Natural killer cell (primary cell): ENCODE measurements at places on chromosomes 5 and 9. TPM values are rescaled to one million over a fixed set of nuclear protein-coding genes. Genes with fewer than 3 reads are reported as not detected.

Gene C5orf58
- total RNA-seq = not detected

DNA sequence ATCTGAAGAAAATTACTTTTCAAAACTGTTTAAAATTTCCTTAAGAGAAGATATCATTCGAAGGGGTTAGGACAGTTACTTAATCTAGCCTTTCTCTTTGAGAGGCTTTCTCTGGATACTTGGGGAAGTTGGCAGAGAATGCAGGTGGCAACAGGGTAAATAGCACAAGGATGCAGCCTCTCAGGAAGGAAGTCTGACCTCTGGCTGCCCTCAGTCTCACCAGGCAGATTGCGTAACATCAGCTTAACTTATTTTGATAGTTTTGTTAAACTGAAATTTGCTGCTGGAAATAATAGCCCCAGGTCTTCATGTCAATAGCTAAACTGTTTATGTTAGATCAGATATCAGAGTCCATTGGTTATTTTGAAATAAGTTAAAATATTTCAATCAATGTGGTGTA is 20.4 kb downstream of the CCDC192 start:
- DNase-seq = no peak

DNA sequence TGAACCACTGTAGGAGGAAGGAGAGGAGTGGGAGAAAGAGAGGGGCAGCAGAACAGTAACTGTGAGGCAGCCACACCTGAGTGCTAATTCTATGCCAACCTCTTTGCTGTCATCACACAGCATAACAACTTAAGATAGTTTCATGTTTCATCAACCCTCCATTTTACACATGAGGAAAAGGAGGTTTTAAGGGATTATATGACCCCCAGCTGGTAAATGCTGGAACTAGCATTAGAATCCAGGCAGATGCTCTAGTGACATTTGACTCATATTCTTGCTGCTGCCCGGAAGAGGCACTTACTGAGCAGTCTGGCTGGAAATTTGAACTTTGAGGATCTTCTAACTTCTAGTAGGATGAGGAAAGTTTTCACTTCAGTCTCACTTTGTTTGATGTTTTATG is 24.1 kb upstream of the VLDLR start:
- no peak for DNase-seq

Gene PPWD1
- 91.3 TPM for total RNA-seq

GRCh38 chr9:100803956-100804355 is 224.6 kb upstream of the PLPPR1 start:
- no peak for DNase-seq

Gene CDKN2B
- total RNA-seq = not detected

DNA sequence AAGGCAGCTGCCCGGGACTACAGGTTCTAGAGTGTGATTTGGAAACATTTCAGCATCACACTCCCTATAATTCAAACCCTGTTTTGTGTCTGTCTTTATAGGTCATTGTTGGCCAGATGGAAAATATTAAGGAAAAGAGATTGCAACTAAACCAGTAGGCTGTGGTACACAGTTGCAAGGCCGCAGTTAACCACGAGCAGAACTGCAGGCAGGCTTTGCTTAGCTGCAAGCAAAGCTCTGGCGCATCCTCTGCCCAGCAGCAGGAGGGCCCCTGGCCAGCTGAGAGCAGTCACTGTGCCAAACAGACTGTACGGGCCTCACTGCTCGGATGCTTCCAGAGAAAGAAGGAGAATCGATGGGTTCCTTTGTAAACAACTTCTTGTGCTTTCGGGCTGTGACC is 204.5 kb downstream of the DENND1A start:
- no peak for DNase-seq

DNA sequence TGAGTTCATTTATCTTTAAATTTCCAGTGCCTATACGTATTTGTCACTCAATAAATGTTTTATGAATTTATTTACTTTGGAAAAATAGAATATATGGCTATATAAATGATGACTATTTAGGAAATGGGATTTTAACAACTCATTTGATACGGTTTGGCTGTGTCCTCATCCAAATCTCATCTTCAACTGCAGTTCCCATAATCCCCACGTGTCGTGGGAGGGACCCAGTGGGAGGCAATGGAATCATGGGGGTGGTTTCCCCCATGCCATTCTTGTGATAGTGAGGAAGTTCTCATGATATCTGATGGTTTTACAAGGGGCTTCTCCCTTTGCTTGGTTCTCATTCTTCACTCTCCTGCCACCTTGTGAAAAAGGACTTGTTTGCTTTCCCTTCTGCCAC is 187.6 kb upstream of the EFNA5 start:
- no peak for DNase-seq

Gene TAF1L
- total RNA-seq = 0.05 TPM

DNA sequence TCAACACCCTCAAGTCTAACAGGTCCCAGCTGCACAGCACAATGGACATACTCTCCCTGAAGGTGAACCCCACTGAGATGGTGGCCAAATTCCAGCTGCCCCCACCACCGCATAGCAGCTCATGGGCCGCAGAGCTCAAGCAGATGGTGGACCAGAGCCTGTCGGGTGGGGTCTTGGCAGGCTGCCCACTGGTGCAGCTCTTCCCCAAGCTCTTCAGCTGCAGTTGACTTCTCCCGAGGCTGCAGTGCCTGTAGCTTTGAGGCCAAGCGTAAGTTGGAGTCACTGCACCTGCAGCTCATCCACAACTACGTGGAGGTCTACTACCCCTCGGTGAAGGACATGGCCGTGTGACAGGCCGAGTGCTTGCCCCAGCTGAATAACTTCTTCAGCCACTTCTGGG is 56.6 kb upstream of the SPTLC1 start:
- DNase-seq = no peak

DNA sequence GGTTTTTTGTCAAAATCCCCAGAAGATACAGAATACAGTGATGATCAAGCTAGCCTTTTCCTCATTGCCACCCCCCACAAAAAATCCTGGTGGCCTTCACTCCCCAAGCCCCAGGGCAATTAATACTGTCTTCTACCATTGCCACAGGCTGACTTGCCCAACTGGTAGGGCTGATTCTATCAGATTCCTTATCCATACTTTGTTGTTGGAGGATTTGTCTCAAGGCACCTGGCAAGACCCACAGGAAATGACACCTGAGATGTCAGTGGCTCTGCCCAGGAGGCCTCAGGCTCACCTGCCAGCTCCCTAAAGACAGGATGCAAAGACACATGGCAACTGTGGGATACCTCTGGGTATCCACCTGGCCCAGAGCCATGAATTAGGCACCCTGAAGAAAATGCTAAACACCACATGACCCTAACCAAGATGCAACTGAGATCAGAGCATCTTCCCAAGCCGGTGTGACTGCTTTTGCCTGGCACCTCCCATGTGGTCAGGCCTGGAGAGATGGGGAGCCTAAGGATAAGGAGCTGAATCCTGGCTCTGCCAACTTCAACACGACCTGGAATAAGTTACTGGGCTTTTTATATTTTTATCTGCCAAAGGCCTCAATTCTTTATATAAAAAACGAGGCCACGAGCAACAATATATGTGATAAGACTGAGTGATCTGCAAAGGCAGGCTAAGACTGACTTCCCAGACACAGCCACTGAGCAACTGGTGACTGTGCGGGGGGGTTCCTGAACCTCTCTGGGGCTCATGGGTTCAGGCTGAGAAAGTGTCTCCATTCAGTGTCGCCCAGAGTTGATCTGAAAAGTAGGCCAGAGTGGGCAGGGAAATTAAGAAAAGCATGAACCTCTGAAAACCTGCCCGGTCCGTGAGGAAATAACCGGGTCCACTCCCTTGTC is 944 bp downstream of the ATOX1 start:
- peak; percentile 49 for DNase-seq

Gene ZNF169
- 4.6 TPM for total RNA-seq

DNA sequence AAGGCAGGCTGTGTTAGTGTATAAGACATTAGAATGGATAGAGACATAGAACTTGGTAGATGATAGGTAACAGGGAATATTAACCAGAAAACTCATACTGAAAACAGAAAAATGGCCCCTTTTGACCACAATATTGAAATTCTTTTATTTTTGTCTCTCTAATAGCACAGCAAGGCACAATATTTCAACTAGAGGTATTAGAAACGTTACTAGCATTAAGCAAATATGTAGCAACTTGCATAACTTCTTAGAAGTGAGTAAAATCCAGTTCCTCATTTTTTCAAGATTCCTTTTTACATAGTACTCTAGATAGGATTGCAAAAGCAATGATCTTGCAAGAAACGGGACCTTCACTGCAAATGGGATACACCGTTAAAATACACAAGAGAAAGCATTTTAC is 102.7 kb upstream of the VCAN start:
- DNase-seq = no peak

GRCh38 chr9:38294220-38294960 is 98.1 kb upstream of the ALDH1B1 start:
- no peak for DNase-seq

GRCh38 chr9:24464319-24464951 is 81.3 kb downstream of the IZUMO3 start:
- no peak for DNase-seq

DNA sequence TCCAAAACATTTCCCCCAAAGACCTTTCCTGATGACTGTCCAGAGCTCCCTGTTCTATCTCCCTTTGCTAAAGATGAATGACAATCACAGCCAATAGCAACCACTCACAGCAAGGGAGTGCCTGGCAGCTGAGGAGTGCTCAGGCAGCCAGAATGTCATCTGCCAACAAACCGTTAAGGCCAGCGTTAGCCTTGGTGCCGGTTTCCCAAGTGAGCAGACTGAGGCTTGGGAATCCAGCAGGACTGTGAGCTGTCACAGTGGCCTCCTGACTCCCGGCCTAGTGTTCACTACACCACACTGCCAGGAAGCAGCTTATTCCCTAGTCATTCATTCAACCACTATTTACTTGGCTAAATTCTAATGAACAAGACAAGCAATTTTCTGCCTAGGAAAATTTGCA is 24.7 kb downstream of the STK10 start:
- DNase-seq = no peak

GRCh38 chr5:6872441-6873160 is 159.4 kb downstream of the TENT4A start:
- no peak for DNase-seq

DNA sequence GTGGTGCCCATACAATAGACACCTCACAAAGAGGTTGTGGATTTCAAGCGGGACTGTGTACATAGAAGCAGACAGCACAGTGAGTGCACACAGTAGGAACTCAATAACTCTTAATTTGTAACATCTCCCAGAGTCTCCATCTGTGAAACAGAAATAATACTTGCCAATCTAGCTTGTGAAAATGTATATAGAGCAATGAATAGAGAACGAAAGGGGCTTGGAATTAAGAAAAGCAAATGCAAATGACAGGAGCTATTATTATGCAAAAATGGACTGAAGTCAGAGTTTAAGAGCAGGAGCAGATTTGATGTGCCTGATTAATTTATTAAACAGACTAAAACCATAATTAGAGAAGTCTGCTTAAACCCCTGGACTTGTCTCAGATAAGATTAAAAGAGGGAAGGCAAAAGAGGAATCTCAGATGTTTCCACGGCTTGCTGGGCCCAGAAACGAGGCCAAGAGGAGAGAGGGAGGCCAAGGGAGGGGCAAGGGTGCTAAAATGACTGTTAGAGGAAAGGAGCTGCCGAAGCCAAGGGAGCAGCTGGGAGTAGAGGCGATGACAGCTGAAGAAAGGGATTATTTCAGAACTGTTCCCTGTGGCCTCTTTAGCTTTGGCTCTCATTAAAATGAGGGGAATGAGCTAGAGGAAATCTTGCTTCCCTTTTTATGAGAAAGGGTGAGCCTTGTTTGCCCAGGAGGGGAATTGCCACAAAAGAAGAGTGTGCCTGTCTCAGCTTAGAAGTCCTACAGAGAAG is 72.1 kb downstream of the FEM1C start:
- no peak for DNase-seq

Gene C9orf40
- total RNA-seq = 1.8 TPM

Gene ESM1
- total RNA-seq = 1.2 TPM

DNA sequence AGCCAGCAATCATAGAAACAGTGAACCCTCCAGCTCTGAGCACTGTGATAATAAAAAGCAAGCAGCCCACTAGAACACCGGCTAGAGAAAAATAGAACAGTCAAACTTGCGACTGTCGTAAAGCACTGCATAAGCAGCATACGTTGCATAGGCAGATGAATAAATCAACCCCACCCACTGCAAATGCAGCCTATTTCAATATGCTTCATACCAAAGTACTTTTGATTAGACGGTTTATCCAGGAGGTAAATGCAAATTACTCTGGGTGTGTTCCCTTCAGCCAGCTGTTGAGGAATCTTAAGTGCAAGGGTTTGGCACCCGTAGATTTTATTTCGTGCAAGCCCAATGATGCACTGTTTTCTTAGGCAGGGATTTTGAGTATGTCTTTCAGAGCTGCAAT is 32.1 kb upstream of the ANKRD18A start:
- DNase-seq = no peak

GRCh38 chr9:20823051-20823450 is 139.0 kb downstream of the FOCAD start:
- no peak for DNase-seq

GRCh38 chr5:73892806-73893205 is 266.8 kb downstream of the ARHGEF28 start:
- DNase-seq = no peak

Gene AQP3
- 3.9 TPM for total RNA-seq

GRCh38 chr9:96293498-96294158 is 8.3 kb downstream of the HSD17B3 start:
- no peak for DNase-seq

Gene HK3
- total RNA-seq = 56.1 TPM

Gene JAK2
- total RNA-seq = 43.9 TPM

- no peak for DNase-seq
Observed at GRCh38 chr5:135223891-135224625, 175.0 kb downstream of the MACROH2A1 start.

DNA sequence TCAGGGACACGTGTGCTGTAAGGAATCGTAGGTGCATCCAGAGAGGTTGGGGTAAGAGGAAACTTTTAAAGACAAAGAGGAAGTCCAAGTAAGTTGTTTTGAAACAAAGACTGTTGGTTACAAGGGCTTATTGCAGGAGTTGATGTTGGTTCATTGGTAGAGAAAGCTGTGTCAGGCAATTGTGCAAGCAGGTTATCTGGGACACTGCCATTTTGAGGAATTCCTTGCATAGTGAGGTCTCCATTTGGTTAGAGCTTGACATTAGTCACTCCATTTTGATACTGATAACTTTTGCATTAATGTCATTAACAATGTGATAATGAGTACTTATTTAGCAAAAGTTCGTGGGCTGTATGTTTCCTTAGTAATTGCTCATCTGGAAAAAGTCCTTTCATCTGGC is 24.9 kb downstream of the CNOT6 start:
- DNase-seq = no peak

DNA sequence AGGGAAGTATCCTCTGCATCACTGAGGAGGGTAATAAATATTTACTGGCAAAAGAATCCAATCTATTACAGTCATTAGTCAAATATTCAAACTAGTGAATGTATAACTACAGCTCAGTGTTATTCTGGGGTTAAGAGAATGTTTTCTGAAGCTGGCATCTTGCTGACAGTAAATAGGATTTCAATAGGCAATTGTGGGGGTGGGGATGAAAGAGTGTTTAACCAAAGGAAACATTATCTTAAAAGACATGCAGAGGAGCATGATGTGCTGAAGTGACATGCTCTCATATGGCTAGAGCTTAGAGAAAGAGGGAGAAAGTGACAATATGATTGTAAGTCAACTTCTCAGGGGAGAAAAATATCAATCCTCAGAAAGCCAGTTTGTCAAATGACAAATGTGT is 618.4 kb upstream of the RIOK2 start:
- no peak for DNase-seq
